Naive thymus-derived CD8-positive, alpha-beta T cell (primary cell): ENCODE measurements at places on chromosomes 5 and 9. TPM values are rescaled to one million over a fixed set of nuclear protein-coding genes. Genes with fewer than 3 reads are reported as not detected.

The HACD4 gene
- total RNA-seq: 12.6 TPM

The CCL27 gene
- not detected for total RNA-seq

The DMRT3 gene
- total RNA-seq: not detected

The WDR5 gene
- total RNA-seq: 36.1 TPM

The PCDHA13 gene
- total RNA-seq: not detected
